ENCODE measurements at places on chromosomes 16 and 17.
A peak's percentile ranks its signal among the peaks of the same experiment; 100 is the strongest.

DNA sequence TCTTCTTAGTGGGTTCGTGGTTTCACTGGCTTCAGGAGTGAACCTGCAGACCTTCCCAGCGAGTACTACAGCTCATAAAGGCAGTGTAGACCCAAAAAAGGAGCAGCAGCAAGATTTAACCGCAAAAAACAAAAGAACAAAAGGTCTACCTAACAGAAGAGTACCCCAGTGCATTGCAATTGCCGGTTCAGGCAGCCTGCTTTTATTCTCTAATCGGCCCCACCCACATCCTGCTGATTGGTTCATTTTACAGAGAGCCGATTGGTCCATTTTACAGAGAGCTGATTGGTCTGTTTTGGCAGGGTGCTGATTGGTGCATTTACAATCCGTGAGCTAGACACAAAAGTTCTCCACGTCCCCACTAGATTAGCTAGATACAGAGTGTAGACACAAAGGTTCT lies 2.0 kb upstream of the ARRB2 start:
- DNase-seq: no peak

GRCh38 chr17:82668631-82669099 lies 20.4 kb upstream of the WDR45B start:
- DNase-seq: no peak

GRCh38 chr16:56815721-56816120 lies 49.3 kb upstream of the SLC12A3 start:
- no peak for DNase-seq

- peak; percentile 58 for DNase-seq
Observed at GRCh38 chr17:60421273-60422161, 772 bp upstream of the CHCT1 start.

DNA sequence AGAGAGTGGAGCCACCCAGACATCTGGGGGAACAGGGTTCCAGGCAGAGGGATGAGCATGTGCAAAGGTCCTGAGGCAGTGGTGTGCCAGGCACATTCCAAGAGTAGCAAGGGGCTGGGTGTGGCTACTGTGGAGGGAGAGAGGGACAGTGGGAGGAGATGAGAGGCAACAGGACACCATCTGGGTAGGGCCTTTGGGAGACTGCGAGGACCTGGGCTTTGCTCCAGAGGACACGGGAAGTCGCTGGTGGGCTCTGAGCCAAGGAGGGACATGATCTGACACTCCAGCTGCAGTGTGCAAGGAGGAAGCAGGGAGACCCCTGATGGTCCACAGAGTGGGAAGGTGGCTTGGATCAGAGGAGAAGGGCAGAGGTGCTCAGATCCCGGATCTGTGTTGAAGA lies 56.7 kb upstream of the MED9 start:
- DNase-seq: no peak

DNA sequence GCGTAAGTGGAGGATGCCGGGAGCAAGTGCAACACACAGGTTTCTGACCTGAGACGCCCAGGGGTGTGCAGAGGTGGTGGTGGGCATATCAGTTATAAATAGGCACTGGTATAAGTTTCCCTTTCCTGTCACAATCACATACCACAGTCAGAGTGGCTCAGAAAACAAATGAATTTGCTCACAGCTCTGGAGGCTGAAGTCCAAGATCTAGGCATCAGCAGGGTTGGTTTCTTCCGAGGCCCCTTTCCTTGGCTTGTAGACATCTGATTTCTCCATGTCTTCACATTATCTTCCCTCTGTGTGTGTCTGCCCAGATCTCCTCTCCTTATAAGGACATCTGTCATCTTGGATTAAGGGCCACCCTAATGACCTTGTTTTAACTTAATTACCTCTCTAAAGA lies 250.5 kb upstream of the TNRC6C start:
- DNase-seq: no peak

DNA sequence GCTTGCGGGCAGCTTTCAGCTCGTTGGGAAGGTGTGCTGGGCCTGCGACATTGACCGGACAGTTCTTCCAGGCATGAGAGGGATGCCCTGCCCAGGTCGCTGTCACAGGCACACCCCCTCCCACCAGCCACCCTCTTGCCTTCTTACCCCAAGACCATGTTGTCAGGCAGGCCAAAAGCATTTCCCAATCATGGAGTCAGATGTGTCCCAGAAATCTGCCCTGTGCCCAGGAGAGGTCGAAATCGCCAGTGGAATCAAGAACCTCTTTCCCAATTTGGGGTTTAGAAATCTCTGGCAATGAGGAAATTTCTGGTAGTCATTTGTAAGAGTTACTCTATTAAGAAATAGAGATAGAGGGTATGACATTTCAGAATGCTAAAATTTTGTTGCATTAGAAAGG lies 177.1 kb downstream of the RAB11FIP4 start:
- no peak for DNase-seq

GRCh38 chr16:68283801-68284598 lies 19.7 kb downstream of the SLC7A6 start:
- DNase-seq: no peak

DNA sequence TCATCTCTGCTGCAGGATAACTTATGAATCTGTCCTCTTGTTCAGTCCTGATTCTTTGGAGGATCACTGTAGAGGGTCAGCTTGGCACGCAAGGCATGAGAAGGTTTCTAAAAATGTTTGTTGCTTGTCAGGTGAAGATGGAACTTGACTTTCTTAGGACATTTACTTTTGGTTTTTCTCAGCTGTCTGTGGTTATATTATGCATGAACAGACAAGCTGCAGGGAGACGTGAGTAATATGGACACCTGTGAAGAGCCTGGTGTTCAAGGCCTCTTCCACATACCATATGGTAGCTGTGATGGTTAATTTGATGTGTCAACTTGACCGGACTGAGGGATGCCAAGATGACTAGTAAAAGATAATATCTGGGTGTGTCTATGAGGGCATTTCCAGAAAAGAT lies 270.2 kb upstream of the CPHXL start:
- DNase-seq: no peak

- DNase-seq: no peak
Observed at GRCh38 chr17:81957691-81958432, 3.1 kb downstream of the NOTUM start.

- no peak for DNase-seq
Observed at GRCh38 chr17:30200106-30200505, 35.4 kb downstream of the SLC6A4 start.

- no peak for DNase-seq
Observed at GRCh38 chr16:86651823-86652222, 73.5 kb downstream of the FOXL1 start.

- no peak for DNase-seq
Observed at GRCh38 chr17:65023791-65024190, 32.7 kb downstream of the GNA13 start.

GRCh38 chr17:70405492-70406220 lies 236.3 kb downstream of the KCNJ2 start:
- no peak for DNase-seq

GRCh38 chr16:68200088-68200783 lies 35.7 kb downstream of the ESRP2 start:
- no peak for DNase-seq
